ENCODE measurements at places on chromosomes 4 and X. TPM values are rescaled to one million over a fixed set of nuclear protein-coding genes. Genes with fewer than 3 reads are reported as not detected.

Gene SPINK2
- total RNA-seq, result 0.81 TPM

Gene MAOA
- total RNA-seq, result 0.60 TPM

Gene CYLC1
- not detected for total RNA-seq

Gene FTHL17
- not detected for total RNA-seq

Gene TMPRSS11D
- total RNA-seq, result not detected

DNA sequence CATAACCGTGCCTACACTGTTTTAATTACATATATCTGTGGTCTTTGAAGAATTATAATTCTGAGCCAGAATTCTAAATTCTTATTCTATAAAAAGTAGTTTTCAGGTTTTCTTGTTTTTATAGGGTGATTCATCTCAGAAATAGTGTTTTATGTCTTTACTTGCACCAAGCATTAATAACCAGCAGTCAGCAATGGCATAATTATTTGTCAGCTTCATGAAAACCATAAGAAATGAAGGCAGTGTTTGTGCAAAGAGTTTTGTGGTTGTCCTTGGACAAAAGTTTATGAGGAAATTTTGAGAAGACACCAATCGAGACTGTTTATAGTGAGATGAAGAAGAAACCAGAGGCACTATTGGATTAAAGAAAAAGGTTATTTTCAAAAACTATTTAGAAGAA lies 37.2 kb downstream of the EDNRA start:
- H3K4me1 ChIP-seq, result no peaks in the 10 kb centered on the region
- H3K27me3 ChIP-seq, result peaks cover 7% of the 10 kb centered on the region
- DNase-seq, result no peak
- no peak overlapping the region for H3K27ac ChIP-seq
- H3K36me3 ChIP-seq, result no peaks in the 10 kb centered on the region
- no peak overlapping the region for H3K4me3 ChIP-seq

GRCh38 chrX:152942077-152942442 lies 44.2 kb downstream of the ZNF185 start:
- H3K4me3 ChIP-seq, result peak overlapping the region; percentile 86
- DNase-seq, result no peak
- H3K27me3 ChIP-seq, result no peaks in the 10 kb centered on the region
- H3K27ac ChIP-seq, result peak overlapping the region; percentile 59

DNA sequence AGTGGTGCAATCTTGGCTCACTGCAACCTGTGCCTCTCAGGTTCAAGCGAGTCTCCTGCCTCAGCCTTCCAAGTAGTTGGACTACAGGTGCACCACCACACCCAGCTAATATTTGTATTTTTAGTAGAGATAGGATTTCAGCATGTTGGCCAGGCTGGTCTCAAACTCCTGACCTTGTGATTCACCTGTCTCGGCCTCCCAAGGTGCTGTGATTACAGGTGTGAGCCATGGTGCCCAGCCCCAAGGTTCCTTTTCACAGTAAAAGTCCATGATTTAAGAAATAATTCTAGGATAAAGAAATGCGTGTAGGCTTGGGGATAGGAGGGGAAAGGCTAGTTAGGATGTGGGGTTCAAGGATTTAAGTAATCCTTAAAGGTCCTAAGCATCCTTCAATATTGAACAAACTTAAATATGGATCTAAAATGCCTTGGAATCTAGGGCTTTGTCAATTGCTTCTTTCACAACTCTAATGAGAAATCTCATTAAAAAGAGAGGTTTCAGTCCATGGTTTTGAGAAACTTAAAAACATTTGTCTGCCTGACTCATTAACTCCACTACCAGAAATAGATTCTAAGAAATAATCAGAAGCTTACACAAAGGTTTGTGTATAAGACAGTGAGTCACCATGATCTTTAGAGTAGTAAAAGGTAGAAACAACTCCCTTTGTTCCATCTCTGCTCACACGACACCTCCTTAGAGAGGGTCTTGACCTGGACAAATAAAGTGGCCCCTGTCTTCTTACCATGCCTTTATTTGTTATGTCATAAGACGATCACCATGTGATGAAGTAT lies 203.2 kb downstream of the PTTG2 start:
- DNase-seq, result peak; percentile 46
- H3K4me3 ChIP-seq, result no peak overlapping the region
- H3K27ac ChIP-seq, result peak overlapping the region; percentile 87
- peaks cover 12% of the 10 kb centered on the region for H3K36me3 ChIP-seq

GRCh38 chrX:41688835-41689234 lies at the start of gene GPR34:
Gene GPR34, plus strand, starts transcription at chrX:41688973. Its CDS starts 6,661 bp downstream, at chrX:41695634.
- H3K4me1 ChIP-seq, result peaks cover 44% of the 10 kb centered on the region
- H3K4me3 ChIP-seq, result peak within 1 kb of the TSS; percentile 40
- H3K27me3 ChIP-seq, result no peaks in the 10 kb centered on the region
- DNase-seq, result peak; percentile 59
- H3K27ac ChIP-seq, result peak within 1 kb of the TSS; percentile 49

GRCh38 chr4:1870328-1870577 lies 940 bp upstream of the NSD2 start:
- no peaks in the 10 kb centered on the region for H3K27me3 ChIP-seq
- peaks cover 22% of the 10 kb centered on the region for H3K36me3 ChIP-seq
